CD4-positive, CD25-positive, alpha-beta regulatory T cell (primary cell): ENCODE measurements at places on chromosomes 4 and X.

- H3K36me3 ChIP-seq, result no peaks in the 10 kb centered on the region
- H3K4me1 ChIP-seq, result no peaks in the 10 kb centered on the region
- H3K4me3 ChIP-seq, result no peak overlapping the region
Measured at GRCh38 chr4:117164338-117164737, 79.0 kb upstream of the TRAM1L1 start.

- H3K4me3 ChIP-seq, result no peak overlapping the region
- no peaks in the 10 kb centered on the region for H3K36me3 ChIP-seq
- DNase-seq, result no peak
- no peaks in the 10 kb centered on the region for H3K4me1 ChIP-seq
Measured at GRCh38 chrX:12617241-12617640, 174.0 kb upstream of the PRPS2 start.

DNA sequence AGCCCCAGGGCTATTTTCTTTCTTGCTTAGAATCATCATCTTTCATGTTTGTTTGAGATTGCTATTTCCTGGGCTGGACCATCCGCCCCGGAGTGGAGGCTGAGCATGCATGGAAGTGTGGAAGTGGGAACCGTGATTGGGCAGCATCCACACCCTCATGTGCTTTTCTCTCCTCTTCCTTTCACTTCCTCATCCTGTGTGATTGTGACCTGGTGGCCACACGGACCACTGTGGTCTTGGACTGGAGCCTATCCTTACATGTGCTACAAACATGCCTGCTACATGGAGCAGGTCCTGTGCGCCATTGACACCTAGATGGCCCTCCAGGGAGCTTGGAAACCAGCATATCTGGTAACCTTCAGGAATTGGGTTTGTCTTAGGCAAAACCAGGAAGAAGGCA lies 175.9 kb upstream of the LCORL start:
- DNase-seq, result no peak
- H3K27me3 ChIP-seq, result no peaks in the 10 kb centered on the region
- no peaks in the 10 kb centered on the region for H3K4me1 ChIP-seq
- no peak overlapping the region for H3K4me3 ChIP-seq
- H3K27ac ChIP-seq, result no peak overlapping the region
- H3K36me3 ChIP-seq, result no peaks in the 10 kb centered on the region

GRCh38 chrX:78314561-78314960 lies 12.8 kb downstream of the CYSLTR1 start:
- no peak overlapping the region for H3K27ac ChIP-seq
- no peaks in the 10 kb centered on the region for H3K36me3 ChIP-seq
- no peaks in the 10 kb centered on the region for H3K4me1 ChIP-seq
- no peaks in the 10 kb centered on the region for H3K27me3 ChIP-seq
- DNase-seq, result no peak

- no peaks in the 10 kb centered on the region for H3K27me3 ChIP-seq
- H3K27ac ChIP-seq, result no peak overlapping the region
- no peak overlapping the region for H3K4me3 ChIP-seq
Measured at GRCh38 chr4:142156256-142156655, 519.9 kb downstream of the IL15 start.

GRCh38 chr4:162682651-162683050 lies 484.0 kb downstream of the NAF1 start:
- no peaks in the 10 kb centered on the region for H3K36me3 ChIP-seq
- H3K27me3 ChIP-seq, result no peaks in the 10 kb centered on the region
- no peak for DNase-seq
- no peaks in the 10 kb centered on the region for H3K4me1 ChIP-seq
- no peak overlapping the region for H3K4me3 ChIP-seq
